ENCODE measurements at places on chromosomes 13 and 19.
A peak's percentile ranks its signal among the peaks of the same experiment; 100 is the strongest.

DNA sequence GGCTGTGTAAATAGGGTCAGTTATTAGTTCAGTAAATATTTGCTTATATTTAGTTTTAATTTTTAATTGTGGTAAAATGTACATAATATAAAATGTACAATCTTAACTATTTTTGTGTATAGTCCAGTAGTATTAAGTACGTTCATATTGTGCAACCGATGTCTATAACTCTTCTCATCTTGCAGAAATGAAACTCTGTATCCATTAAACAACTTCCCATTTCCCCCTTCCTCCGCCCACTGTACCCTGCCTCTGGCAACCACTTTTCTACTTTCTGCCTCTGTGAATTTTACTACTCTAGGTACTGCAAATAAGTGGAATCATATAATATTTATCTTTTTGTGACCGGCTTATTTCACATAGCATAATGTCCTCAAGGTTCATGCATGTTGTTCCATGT lies 24.4 kb downstream of the UBAC2 start:
- no peak overlapping the region for H3K4me3 ChIP-seq
- H3K27me3 ChIP-seq, result no peaks in the 10 kb centered on the region
- H3K27ac ChIP-seq, result no peak overlapping the region

DNA sequence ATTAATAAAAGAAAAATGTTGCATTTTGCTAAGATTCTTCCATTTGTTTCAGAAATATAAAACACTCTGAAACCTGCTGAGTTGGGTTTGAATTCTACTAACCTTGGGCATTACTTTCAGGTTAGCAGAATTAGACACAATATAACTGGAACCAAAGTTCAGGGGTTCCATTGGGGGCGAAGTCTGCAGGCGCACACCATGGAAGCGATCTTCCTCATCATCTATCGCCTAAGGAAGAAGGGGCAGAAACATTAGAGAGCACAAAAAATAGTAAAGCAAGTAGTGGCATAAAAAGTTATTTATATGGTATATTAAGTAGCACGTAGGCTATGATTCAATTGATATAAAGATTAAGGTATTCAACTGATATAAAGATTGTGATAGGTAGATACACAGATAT lies 34.1 kb downstream of the CARD8 start:
- H3K27ac ChIP-seq, result no peak overlapping the region
- H3K27me3 ChIP-seq, result no peaks in the 10 kb centered on the region
- no peak for DNase-seq
- no peaks in the 10 kb centered on the region for H3K36me3 ChIP-seq
- H3K4me3 ChIP-seq, result no peak overlapping the region

DNA sequence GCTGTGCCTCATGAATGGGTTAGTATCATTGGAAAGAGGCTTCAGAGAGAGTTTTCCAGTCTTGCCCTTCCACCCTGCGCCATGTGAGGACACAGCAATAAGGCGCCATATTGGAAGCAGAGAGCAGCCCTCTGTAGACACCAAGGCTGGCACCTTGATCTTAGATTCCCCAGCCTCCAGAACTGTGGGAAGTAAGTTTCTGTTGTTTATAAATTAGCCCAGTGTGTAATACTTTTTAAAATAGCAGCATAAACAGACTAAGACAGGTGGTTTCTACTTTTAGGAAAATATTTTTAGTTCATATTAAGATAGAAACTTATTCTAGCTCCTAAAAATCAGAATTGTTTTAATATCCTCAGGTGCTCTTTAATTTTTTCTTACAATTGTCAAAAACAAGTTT lies 117.9 kb downstream of the TM9SF2 start:
- no peak overlapping the region for H3K27ac ChIP-seq
- H3K4me1 ChIP-seq, result peaks cover 2% of the 10 kb centered on the region
- H3K36me3 ChIP-seq, result no peaks in the 10 kb centered on the region
- DNase-seq, result no peak
- no peaks in the 10 kb centered on the region for H3K27me3 ChIP-seq

DNA sequence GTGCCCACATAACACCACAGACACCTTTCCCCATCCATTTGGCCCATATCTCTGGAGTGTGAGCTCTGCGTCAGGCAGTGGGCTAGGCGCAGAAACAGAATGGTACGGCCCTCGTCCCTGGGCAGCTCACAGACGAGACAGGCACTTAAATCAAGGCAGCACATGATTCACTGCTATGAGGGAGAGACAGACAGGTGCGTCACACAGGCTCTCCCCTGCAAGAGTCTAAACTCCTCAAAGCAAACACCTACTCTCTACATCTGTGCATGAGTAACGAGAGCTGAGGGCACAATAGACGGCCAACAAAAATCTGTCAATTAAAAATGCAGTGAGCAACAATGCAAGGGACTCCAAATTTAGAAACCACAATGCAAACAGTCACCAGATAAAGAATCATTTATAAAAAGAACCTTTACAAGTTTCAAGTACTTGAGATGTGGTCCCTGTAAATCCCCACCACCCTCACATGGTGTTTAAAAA lies 348.9 kb downstream of the UQCRFS1 start:
- no peak for DNase-seq
- no peaks in the 10 kb centered on the region for H3K27me3 ChIP-seq
- H3K4me1 ChIP-seq, result no peaks in the 10 kb centered on the region
- H3K27ac ChIP-seq, result no peak overlapping the region
- no peak overlapping the region for H3K4me3 ChIP-seq

- no peaks in the 10 kb centered on the region for H3K36me3 ChIP-seq
- DNase-seq, result no peak
- H3K4me1 ChIP-seq, result no peaks in the 10 kb centered on the region
- no peaks in the 10 kb centered on the region for H3K27me3 ChIP-seq
- H3K4me3 ChIP-seq, result no peak overlapping the region
- no peak overlapping the region for H3K27ac ChIP-seq
Observed at GRCh38 chr13:83929157-83929556, 46.9 kb upstream of the SLITRK1 start.

DNA sequence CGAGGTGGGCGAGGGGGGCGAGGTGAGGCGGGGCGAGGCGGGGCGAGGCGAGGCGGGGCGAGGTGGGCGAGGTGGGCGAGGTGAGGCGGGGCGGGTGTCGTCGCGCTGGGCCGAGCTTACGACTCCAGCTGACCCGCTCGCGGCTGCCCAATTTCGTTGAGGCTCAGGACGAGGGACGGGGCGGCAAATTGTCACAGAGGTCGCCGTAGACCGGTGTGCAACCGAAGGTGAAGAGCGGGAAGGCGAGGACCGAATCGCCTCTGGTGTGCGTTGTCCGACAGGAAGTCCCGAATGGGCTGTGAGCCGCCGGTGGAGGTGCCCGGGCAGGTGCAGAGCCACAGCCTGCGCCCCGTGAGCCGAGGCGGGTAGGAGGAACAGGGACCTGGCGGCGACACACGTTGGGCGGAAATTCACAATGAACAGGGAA lies at the start of gene LACC1:
Gene LACC1, plus strand, starts transcription at position 150 of the 427 bp plus-strand sequence. CDS start 1,082 bp downstream, outside the sequence.
- DNase-seq, result no peak
- peak within 1 kb of the TSS; percentile 97 for H3K27ac ChIP-seq
- peaks cover 5% of the 10 kb centered on the region for H3K4me1 ChIP-seq
- no peaks in the 10 kb centered on the region for H3K36me3 ChIP-seq

- peak overlapping the region; percentile 60 for H3K4me3 ChIP-seq
- DNase-seq, result peak; percentile 58
- peaks cover 4% of the 10 kb centered on the region for H3K36me3 ChIP-seq
- no peaks in the 10 kb centered on the region for H3K4me1 ChIP-seq
- H3K27me3 ChIP-seq, result no peaks in the 10 kb centered on the region
- H3K27ac ChIP-seq, result peak overlapping the region; percentile 93
Observed at GRCh38 chr19:2475018-2475701, 767 bp upstream of the GADD45B start.

DNA sequence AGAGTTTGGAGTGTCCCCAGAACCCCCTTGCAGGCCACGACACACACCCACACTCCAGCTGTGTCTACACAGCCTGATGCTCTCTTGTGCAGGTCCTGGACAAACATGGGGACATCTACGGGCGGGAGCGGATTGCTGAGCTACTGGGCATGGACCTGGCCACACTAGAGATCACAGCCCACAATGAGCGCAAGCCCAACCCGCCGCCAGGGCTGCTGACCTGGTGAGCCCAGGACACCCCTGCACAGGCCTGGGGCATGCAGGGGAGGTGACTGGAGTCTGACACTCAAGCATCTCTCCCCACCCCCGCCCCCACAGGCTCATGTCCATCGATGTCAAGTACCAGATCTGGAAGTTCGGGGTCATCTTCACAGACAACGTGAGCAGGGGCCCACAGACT lies 39.9 kb downstream of the MAP4K1 start:
- no peak for DNase-seq
- no peaks in the 10 kb centered on the region for H3K27me3 ChIP-seq
- H3K4me1 ChIP-seq, result no peaks in the 10 kb centered on the region
- H3K36me3 ChIP-seq, result no peaks in the 10 kb centered on the region
- no peak overlapping the region for H3K27ac ChIP-seq
- no peak overlapping the region for H3K4me3 ChIP-seq

DNA sequence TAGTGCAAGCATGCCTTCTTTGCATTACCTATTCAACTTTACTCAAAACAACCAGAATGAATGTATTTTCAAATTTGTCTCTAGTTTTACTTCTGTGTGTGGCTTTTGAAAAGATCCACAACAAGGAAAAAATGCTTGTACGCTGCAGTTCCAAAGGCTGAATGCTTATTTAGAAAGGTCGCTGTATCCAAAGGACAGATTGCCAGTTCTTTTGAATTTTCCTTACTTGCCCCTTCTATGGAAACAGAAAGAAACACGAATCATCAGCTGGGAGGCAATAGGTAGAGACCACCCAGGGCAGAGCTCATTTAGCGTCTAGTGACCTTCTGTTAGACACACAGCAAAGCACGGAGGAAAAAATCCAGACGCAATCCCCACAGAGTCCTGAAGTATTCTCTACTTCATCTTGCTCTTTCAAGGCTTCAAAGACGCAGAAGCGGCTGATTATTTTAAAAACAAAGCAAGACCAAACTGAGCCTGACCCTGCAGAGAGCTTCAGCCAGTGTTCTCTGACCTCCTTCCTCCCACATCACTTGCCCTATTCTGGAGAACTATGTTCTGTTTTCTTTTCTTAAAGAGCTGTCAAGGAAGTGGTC lies 674.6 kb upstream of the SGCG start:
- H3K27ac ChIP-seq, result no peak overlapping the region
- H3K4me3 ChIP-seq, result no peak overlapping the region
- H3K36me3 ChIP-seq, result no peaks in the 10 kb centered on the region
- no peak for DNase-seq
- H3K4me1 ChIP-seq, result no peaks in the 10 kb centered on the region

GRCh38 chr13:95474992-95475391 lies 77.5 kb upstream of the CLDN10 start:
- peaks cover 5% of the 10 kb centered on the region for H3K4me1 ChIP-seq
- no peak for DNase-seq
- H3K27me3 ChIP-seq, result no peaks in the 10 kb centered on the region
- H3K27ac ChIP-seq, result no peak overlapping the region
- H3K4me3 ChIP-seq, result no peak overlapping the region

GRCh38 chr13:99228737-99229691 lies 28.4 kb downstream of the UBAC2 start:
- H3K36me3 ChIP-seq, result no peaks in the 10 kb centered on the region
- DNase-seq, result no peak
- no peak overlapping the region for H3K4me3 ChIP-seq
- no peaks in the 10 kb centered on the region for H3K4me1 ChIP-seq

- no peak for DNase-seq
- no peaks in the 10 kb centered on the region for H3K4me1 ChIP-seq
- H3K27ac ChIP-seq, result no peak overlapping the region
- no peaks in the 10 kb centered on the region for H3K36me3 ChIP-seq
- H3K4me3 ChIP-seq, result no peak overlapping the region
Observed at GRCh38 chr19:15790096-15790495, 2.6 kb downstream of the OR10H5 start.

DNA sequence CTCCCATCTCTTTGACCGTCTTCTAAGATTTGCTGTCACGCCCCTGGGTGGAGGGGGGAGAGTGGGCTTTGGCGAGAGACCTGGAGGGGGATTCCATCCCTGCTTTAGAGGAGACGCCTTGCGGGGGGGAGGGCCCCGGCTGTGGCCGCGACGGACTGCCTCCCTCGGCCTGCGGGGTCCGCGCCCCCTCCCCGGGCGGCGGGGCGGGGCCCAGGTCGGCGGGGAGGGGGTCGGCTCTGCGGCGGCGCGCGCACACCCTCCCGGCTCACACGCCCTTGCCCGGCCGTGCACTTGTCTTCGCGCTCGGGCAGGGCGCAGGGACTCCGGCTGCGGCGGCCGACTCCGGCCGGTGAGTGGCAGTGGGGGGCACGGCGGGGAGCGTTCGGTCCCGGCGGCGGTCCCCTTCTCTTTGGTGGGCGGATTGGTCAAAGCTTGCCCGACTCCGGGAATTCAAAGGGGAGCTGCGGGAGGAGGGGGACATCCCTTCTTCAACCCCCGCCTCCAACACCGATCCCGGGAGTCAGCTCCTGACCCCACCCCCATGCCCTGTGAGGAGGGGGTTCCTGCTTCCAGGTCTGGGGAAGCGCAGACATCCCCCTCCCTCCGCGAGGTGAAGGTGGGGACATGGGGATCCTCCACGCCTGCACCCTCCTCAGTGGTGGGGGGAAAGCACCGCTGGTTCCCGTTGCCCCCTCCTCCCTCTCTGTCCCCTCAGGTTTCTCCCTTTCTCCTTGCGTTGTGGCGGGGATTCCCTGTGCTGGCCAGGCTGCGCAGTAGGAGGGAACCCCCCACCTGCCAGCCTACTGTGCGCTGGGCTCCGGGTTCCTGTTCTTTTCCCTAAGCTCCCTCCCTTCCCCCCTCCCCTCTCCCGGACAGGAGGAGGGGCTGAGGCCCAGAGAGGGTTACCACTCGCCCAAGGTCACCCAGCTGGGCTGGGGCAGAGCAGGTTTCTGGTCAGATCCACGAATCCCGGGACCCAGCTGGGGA lies 14.6 kb upstream of the KCNN1 start:
- no peak overlapping the region for H3K27ac ChIP-seq
- peaks cover 4% of the 10 kb centered on the region for H3K27me3 ChIP-seq
- no peak overlapping the region for H3K4me3 ChIP-seq
- H3K4me1 ChIP-seq, result peaks cover 16% of the 10 kb centered on the region
- H3K36me3 ChIP-seq, result no peaks in the 10 kb centered on the region
- peak; percentile 89 for DNase-seq

GRCh38 chr19:8194528-8195267 lies 14.5 kb upstream of the CERS4 start:
- H3K4me1 ChIP-seq, result no peaks in the 10 kb centered on the region
- no peaks in the 10 kb centered on the region for H3K36me3 ChIP-seq
- no peak for DNase-seq
- H3K27ac ChIP-seq, result no peak overlapping the region
